RKO (cell line): ENCODE measurements at places on chromosomes 2 and 18.

GRCh38 chr2:109118321-109118720 is 10.7 kb upstream of the SH3RF3 start:
- DNase-seq, result no peak

- DNase-seq, result no peak
Observed at GRCh38 chr2:239002954-239003623, 155.2 kb downstream of the TWIST2 start.

- DNase-seq, result no peak
Observed at GRCh38 chr2:200383380-200384110, 77.1 kb downstream of the SPATS2L start.

DNA sequence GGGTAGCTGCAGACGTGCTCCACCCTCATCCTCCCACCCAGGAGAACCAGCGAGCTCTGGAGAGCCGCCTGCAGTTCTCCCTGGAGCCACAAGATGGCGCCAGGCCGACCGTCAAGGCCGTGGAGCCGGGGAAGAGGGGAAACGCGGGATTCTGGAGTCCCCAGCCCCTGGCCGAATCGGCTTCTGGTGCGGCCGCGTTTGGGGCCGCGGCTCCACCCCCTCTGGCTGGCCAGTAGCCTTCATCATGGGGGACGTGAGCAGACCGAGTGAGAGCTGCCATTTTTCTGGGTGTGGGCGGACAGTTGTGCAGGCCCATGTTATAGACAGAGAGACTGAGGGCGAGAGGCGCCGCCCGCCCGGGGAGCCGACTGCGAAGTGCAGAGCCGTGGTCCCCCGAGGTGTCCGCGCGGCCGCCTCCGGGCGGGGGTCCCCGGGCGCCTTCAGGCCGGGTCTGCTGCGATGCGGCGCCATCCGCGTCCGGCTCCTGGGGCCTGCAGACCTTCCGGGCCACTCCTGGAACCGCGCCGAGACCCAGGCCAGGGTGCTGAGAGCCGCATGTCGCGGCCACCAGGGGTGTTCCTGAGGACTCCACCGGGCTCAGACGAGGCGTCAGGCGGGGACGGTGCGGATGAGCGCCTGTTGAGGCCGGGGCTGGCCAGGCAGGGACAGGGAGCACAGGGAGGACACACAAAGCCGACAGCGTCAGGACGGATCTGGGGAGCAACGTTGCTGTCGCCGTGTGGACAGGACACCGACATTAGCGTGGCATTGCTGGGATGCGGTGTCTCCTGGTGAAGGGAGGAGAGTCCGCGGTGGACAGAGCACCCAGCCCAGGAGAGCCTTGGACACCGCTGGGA is 418.2 kb upstream of the HS6ST1 start:
- DNase-seq, result peak; percentile 32

GRCh38 chr2:236240228-236240990 is 23.8 kb downstream of the ASB18 start:
- no peak for DNase-seq

DNA sequence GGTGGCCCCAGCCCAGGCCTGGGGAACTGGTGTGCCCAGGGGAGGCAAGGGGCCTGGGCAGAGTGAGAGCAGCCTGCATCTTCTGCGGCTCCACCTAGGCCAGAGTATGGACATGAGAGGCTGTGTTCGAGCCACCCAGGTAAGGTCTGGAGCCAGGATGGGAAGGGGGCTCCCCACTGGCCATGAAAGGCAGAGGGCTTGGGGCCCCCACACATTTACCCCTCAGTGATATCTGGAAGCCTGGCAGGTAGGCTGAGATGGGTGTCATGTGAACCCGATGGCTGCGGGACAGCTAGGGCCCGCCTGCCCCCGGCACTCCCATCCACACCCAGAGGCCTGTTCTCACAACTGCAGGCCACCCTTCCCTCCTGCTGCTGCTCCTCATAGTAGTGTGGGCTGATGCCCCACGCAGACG is 13.2 kb downstream of the ADRA2B start:
- DNase-seq, result no peak

GRCh38 chr18:79805211-79805887 is 7.6 kb downstream of the KCNG2 start:
- no peak for DNase-seq

- DNase-seq, result peak; percentile 78
Observed at GRCh38 chr2:191155608-191156071, 4.8 kb upstream of the STAT4 start.

- DNase-seq, result no peak
Observed at GRCh38 chr2:115161771-115162493, 719.5 kb downstream of the DPP10 start.
